NK-92 treated with Interleukin-12 subunit alpha and Interleukin-12 subunit beta, amount 100 ng/mL, for 24 hours (cell line): ENCODE measurements at places on chromosomes 3 and 15.

GRCh38 chr3:129560911-129561594 lies 18.1 kb downstream of the H1-8 start:
- DNase-seq = no peak

- no peak for DNase-seq
These were observed 91.3 kb downstream of the SHQ1 start for GRCh38 chr3:72756900-72757299.

DNA sequence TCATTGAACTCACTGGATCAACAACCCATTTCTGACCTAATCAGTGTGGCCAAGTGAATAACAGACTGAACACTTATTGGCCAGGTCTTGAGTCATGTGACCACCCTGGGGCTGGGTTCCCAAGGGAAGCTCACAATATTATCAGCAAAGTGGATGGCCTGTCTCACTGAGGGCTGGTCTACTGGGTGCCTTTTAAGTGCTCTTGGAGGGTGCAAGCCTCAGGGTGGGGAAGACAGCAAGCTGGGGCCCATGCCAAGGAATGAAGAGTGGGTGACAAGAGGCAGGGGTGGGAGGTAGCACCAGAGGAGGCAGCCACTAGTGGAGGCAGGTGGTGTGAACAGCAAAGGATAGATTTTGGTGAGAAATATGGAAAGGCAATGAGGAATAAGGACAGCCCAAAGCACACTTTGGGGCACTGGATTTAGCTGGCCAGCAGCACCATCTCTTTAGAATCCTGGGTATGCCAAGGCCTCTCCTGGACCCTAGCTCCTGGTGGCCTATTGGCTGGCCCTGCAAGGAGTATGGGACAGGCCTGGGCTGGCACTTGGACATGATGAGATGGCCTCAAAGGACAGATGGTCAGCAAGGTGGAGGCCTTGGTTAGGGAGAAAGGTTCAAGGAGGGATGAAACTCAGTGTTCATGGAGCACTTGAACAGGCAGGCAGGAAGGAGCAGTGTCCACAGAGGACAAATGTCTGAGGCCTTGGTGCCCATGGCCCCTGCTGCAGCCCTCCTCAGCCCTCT lies 34.2 kb downstream of the HMCES start:
- DNase-seq = no peak

GRCh38 chr3:186413615-186414415 lies 51.8 kb upstream of the DGKG start:
- no peak for DNase-seq

- no peak for DNase-seq
These were observed 61.8 kb downstream of the ZDHHC19 start for GRCh38 chr3:196149375-196149774.

DNA sequence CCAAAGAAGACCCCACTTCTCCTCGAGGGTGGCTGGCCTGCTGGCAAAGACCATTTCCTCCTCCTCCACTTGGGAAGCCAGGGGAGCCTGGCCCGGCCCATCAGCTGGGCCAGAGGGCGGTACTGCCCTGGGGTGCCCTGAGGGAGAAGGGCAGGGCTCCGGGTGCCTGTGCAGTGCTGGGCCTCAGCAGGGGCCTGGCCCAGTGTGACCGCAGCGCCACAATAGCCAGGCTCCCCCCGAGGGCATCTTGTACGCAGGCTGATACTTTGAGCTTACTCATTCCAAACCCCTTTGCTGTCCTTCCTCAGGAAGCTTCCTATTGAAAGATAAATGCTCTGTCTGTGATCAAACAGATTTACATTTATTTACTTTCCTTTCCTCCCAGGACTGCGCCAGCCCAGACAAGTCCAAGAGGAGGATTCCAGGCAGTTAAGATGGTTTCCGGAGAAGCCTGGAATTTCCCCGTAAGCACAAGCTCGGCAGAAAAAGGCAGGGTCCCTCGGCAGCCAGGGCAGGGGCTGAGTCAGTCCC lies 240.1 kb downstream of the XXYLT1 start:
- DNase-seq = no peak

GRCh38 chr3:64345371-64345770 lies 120.1 kb upstream of the PRICKLE2 start:
- no peak for DNase-seq

DNA sequence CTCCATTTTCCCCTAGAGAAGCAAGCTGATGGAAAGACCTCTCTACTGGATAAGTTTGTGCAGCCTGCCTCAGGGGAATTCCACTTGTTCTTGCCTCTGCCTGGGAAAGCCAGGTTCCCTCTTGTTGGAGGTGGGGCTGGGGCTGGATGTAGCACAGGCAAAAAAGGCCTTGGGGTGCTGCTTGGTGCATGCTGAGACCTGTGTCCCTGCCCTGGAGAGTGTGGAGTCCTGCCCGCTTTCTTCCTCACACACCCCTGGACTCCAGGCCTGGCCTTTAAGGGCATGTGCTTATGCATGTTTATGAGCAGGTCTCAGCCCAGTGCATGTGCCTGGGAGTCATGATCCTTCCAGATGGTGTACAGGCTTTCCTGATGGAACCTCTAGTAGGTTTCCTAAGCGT lies 23.5 kb upstream of the JMJD7 start:
- DNase-seq = no peak

DNA sequence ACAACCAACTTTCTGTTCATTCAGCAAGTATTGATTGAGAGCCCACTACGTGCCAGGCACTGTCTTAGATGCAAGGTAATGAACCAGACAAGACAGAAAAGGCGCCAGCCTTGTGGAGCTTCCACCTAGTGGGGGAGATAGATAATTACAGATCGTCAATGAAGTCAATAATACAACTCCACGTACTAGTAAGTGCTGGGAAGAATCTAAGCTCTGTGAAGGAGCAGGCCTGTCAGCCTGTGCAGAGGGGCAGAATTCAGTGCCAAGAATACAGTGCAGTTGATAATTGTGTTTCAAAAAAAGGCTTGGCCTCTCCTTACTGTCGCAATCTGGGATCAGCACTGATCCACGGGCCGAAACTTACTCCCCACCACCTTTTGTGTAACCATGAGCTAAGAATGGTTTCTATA lies 186.3 kb downstream of the FEZF2 start:
- DNase-seq = no peak

- DNase-seq = no peak
These were observed 23.6 kb downstream of the SLMAP start for GRCh38 chr3:57779666-57780065.

DNA sequence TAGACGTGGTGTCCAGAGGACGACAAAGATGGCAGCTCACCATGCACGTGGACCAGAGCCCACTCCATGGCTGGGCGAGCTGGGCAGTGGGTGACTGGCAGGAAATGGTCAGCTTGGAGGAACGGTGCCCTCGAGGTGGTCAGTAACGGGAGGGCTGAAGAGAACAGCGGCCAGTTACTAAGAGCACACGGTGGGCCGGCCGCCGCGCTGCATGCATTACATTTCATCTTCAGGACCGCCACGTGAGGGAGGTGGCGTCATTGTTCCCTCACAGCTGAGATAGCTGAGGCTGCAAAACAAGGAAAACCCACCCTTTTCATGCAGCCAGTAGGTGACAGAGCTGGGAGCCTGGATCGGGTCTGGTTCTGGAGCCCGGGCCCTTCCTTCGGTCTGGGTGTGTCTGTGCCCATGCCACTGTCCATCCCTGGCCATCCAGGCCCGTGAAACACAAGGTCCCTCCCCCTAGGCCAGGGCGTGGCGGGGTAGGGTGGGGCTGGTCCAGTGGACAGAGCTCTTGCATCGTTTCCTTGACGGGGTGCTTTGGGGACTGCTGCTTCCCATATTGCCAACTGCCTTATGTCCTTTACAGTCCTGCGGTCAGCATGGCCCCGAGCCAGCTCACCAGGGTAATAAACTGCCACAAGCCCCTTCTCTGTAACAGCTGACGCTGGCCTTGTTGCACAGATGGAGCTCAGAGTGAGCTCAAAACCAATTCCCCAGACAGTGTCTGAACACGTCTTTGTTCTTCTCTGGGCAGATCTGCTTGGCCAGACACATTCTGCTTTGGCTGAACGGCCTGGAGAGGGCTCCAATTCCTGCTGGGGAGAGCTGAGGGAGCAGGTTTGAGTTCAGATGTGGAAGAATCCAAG lies 51.8 kb downstream of the RGMA start:
- no peak for DNase-seq

DNA sequence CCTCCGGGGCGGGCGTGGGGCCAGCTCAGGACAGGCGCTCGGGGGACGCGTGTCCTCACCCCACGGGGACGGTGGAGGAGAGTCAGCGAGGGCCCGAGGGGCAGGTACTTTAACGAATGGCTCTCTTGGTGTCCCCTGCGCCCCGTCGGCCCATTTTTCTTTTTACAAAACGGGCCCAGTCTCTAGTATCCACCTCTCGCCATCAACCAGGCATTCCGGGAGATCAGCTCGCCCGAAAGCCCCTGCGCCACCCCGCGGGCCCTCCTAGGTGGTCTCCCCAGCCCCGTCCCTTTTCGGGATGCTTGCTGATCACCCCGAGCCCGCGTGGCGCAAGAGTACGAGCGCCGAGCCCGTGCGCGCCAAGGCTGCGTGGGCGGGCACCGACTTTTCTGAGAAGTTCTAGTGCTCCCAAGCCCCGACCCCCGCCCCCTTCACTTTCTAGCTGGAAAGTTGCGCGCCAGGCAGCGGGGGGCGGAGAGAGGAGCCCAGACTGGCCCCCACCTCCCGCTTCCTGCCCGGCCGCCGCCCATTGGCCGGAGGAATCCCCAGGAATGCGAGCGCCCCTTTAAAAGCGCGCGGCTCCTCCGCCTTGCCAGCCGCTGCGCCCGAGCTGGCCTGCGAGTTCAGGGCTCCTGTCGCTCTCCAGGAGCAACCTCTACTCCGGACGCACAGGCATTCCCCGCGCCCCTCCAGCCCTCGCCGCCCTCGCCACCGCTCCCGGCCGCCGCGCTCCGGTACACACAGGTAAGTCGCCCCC lies at the start of gene THBS1:
Gene THBS1 (plus strand): TSS at position 595 of the 757 bp plus-strand sequence. CDS start 779 bp downstream, outside the sequence.
- DNase-seq = no peak

DNA sequence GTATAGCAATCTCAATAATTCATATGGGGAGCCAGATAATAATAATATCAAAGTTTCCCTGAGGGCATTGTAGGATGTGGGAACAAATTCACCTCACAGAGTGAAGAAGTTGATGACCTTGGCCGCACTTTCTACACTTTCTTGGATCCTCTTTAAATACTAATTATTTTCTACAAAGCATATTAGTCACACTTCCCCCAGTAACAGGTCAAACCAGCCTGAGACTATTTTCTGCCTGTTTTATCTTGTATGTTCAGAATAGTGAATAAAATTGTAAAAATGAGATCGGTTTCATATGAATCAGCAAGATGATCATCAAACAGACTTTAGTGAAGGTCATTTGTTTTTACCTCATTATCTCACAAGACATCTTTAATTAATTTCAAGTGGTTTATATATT lies 2.3 kb upstream of the OR5K3 start:
- DNase-seq = no peak

- no peak for DNase-seq
These were observed 186.9 kb upstream of the STAC start for GRCh38 chr3:36193448-36193847.

DNA sequence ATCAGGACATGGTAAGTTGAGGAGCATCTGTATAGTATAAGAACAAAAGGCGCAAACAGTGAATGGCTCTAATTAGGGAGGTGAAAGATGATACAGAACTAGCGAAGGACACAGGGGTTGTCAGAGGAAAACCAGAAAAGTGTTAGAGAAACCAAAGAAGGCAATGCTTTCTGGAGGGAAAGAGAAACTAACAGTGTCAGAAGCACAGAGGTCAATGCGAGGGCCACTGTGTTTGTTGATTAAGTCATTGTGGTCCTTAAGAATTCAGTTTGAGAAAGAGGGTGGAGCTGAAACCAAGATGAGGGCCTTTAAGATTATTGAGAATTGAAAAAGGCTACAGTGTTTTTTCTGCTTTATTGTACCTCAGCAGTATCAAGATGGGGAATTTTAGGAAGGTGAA lies 28.8 kb downstream of the ATG7 start:
- DNase-seq = no peak

GRCh38 chr3:97994328-97994945 lies 22.2 kb upstream of the RIOX2 start:
- no peak for DNase-seq

DNA sequence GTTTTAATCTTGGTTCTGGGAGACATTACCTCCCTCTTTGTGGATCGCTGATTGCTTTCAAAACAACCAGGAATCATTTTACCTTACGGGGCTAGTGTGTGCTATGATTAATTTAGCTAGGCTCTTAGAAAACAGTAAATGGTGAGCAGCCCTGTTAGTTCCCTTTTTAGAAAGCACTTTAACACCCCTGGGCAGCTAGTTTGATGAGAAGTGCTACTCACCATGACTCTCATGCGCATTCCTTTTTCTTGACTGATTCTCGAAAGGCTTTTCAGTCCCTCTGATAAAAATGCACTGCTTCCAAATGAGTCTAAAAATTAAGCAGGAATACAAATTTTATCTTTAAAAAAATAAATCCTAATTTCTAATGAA lies 75.3 kb upstream of the LEKR1 start:
- DNase-seq = no peak

DNA sequence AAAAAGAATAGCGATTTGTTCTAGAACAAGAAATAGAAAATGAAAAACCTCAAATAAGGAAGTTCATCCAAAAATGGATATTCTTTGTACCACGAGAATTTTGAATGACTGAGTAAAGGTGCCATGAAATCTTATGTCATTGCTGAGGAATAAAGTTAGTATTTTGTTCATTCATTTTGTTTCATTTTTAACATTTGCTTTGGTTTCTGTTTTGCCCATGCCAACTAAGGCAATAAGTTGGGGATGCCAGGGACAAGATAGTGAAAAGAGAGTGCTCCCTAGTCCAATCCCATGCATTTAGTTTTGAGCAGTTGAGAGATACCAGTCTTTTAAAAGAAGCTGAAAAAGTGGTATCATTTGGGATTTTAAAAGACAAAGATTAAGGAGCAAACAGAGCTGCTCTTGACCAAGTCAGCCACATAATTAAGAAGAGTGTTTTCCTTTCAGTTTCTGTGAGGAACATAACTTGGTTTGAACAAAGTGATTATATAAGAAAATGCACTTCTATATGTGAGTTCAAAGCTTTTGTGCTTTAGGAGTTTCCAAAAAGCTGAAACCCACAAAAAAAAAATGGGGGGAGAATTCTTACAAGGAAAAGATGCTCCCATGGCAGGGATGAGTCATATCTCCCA lies 201.4 kb downstream of the PLOD2 start:
- DNase-seq = no peak

- no peak for DNase-seq
These were observed 44.8 kb upstream of the HES1 start for GRCh38 chr3:194091141-194091540.
